ENCODE measurements at places on chromosomes 16 and 17.

DNA sequence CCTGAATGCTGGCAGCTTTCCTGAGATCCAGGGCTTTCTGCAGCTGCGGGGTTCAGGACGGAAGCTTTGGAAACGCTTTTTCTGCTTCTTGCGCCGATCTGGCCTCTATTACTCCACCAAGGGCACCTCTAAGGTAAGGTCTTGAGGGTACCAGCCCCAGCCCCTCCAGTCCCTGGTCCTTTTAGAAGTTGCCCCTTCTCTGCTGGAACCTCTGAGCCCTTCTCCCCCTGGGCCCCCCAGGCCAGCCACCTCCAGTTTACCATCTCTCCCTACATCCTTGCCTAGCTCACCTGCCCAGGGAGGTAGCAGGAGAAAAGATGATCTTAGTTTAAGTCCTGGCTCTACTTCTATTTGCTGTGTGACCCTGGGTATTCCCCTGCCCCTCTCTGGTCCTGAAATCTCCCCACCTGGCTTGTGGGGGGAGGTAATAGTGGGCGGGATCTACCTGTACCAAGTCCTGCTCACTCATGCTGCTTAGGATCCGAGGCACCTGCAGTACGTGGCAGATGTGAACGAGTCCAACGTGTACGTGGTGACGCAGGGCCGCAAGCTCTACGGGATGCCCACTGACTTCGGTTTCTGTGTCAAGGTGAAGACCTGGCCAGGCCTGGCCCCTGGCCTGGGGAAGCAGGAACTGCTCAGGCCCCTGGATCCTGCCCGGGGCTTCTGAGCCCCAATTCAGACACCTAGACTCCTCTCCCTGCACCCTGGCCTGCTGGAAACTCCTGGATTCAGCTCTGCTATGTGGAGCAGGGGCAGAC is 6.5 kb downstream of the GRB7 start:
- DNase-seq = no peak

- no peak for DNase-seq
Measured at GRCh38 chr17:67696347-67696746, 21.4 kb upstream of the NOL11 start.

- DNase-seq = no peak
Measured at GRCh38 chr17:38628441-38628840, 22.7 kb upstream of the SRCIN1 start.

DNA sequence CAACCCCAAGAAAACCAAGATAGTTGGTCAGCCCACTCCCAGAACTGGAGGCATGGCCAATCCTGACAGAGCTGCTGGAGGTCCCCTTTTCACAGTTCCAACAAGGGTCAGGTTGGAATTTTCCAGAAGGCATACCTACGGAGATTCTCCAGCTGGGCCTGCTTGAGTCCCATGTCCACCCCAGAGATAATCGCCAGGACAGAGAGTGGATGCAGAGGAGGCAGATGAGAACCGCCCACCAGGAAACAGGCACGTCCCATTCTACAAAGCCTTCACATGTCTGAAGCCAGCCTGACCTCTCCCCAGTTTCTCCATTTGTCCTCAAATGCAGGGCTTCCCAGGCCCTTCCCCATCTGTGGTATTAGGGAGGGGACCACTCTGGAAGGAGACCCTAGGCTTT is 47.4 kb upstream of the SMURF2 start:
- DNase-seq = no peak

DNA sequence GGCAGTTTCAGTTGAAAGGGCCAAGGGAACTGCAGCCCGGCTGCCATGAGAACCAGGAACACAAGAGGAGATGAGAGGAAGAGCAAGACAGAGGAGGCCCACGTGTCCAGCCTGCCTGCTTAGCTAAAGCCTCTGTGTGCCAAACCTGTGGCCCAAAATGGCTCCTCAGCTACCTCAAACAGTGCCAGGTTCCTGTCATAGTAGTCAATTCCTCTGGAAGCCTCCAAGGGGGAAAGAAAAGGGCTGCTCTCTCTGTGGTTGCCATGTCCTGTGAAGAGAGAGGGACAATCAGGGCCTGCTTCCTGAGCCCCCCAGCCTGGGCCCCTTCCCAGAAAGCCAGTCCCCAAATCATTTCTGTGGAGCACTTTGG is 5.2 kb downstream of the SLC12A4 start:
- no peak for DNase-seq

DNA sequence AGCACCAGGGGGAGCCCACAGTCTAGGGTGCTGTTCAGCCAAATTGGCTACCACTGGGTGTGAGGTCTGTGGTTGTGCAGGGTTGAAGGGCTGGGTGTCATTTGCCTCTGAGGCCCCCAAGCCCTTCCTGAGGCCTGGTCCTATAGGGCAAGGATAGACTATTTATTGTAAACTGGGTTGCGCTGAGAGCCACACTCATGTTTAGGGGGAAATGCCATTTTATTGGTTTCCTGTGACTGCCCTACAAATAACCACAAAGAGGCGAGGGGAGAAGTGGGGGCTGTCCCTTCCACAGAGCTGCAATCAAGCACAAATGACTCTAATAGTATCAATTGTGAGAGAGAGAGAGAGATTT is 3.6 kb upstream of the ZCCHC14 start:
- DNase-seq = no peak

GRCh38 chr17:47338026-47338425 is 14.3 kb downstream of the EFCAB13 start:
- DNase-seq = no peak

DNA sequence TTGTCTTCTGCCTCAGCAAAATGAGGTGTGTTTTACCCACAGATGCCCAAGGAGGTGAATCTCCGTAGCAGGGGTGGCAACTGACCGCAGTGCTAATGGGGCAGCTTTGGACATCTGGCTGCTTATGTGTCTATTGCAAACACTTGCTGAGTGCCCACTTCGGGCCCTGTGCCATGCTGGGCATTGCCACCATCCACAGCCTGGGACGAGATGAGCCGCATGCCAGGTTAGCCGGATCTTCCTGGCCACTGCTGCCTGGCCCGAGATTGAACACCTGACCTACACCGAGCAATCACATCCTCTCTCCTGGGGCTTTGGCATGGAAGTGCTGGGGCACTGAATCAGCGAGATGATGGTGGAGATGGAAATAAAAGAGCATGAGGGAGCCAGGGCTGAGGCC is 238.7 kb downstream of the GSG1L start:
- DNase-seq = no peak

DNA sequence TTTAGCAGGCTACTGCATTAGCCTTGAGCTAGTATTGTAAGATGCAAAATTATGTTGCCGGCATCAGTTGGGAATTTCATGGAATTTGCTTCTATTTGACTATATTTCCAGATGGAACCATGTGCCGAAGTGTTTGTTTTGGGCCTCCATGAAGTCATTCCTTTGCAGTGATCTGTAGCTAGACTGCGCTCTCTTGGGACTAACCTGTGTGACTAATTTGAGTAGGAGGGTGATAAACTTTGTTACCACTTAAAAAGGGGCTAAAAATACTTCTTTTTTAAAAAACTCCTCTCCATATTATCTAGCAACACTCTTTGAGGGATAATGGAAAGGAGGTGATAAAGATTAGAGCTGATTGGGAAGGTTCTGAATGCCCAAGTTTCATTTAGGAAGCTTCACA is 166.8 kb upstream of the TBX2 start:
- no peak for DNase-seq

- DNase-seq = no peak
Measured at GRCh38 chr16:9836118-9836736, 346.0 kb downstream of the GRIN2A start.

DNA sequence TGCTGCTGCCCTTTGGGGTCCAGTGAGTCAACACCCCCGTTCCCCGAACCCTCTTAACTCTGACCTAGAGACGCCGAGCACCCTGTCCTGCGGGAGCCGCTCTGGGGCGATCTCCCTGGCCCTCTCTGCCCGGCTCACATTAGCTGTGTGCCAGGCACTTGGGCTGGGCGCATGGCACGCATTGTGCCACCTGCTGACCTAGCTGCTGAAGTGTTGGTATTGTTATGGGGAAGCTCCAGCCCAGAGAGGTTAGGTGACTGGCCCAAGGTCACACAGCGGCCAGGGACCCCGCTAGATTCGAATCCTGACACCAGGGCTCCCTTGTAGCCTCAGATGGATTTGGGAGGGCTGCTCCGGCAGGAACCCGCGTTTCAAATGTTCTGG is 1.1 kb downstream of the HSD17B1 start:
- no peak for DNase-seq

DNA sequence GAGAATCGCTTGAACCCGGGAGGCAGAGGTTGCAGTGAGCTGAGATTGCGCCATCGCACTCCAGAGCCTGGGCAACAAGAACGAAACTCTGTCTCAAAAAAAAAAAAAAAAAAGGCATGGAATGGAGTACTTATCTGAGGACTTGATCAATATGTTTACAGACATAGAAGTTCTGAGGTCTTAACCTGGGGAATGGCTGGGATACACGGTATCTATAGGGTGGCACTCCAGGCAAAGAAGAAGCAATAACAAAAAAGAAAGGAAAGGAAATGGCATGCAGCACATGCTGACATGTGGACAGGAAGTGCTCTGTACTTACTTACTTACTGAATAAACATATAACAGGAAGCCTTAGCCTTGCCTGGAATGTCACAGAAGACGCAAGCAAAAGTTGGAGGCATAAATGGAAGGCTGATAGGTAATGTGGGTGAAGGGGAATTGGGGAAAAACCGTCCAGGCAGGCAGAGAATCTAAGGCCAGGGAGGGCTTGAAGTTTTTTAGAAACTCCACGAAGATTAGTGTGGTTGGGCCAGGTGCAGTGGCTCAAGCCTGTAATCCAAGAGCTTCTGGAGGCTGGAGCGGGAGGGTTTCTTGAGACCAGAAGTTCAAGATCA is 10.1 kb upstream of the SPOP start:
- no peak for DNase-seq

GRCh38 chr16:50259334-50260205 is 6.8 kb upstream of the ADCY7 start:
- DNase-seq = no peak

GRCh38 chr17:10772425-10773380 is 31.2 kb downstream of the TMEM238L start:
- DNase-seq = no peak

- DNase-seq = no peak
Measured at GRCh38 chr17:48024149-48025039, 13.2 kb downstream of the COPZ2 start.

GRCh38 chr16:47626246-47626645 is 165.1 kb downstream of the PHKB start:
- no peak for DNase-seq

DNA sequence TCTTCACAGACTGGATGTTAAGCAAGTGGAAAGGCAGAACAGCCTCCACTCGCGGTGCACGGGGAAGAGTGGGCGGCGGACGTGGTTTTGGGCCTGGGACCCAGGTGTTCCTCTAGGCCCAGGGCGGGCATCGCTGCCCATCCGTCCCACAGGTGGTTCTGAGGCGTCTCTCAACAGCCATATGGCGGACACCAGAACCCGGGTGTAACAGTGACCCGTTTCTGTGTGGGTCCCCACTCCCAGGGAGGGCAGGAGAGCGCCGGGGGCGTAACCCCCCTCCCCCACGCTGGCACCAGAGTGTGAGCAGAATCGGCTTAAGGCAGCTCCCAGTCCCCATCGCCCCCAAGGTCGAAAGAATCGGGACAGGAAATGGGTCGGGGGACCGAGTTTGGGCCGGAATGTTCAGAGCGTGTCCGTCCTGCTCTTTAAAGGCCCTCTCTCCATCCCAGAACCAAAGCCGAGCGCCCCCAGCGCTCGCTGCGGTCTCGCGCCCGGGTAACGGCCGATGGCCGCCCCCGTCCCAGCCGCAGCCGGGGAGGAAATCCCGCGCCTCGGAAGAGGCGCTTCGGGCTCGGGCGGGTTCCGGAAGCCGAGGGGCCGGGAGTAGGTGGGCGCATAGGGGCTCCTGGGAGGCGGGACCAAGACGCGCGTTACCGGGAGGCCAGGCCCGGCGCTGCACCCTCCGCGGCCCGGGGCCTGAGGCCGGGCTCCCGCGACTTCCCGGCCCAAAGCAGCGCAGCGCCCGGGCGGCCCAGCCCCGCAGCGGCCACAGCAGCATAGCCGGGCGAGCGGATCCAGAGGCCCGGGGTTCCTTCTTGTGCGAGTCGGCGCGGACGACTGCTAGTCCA is at the start of gene TK2:
TK2 (minus strand) TSS at position 839 of the 848 bp plus-strand sequence; CDS start at position 778, 61 bp downstream.
- DNase-seq = peak; percentile 31
